ENCODE measurements at places on chromosomes 11 and 22.
A peak's percentile ranks its signal among the peaks of the same experiment; 100 is the strongest.

- ATAC-seq, result no peak
These were observed 106.4 kb downstream of the DSCAML1 start for GRCh38 chr11:117690484-117691217.

GRCh38 chr11:45518833-45519535 is 146.4 kb downstream of the CHST1 start:
- ATAC-seq, result no peak

GRCh38 chr11:26078231-26078821 is 253.6 kb upstream of the ANO3 start:
- ATAC-seq, result peak; percentile 43

GRCh38 chr11:2393111-2393868 is 7.3 kb upstream of the TSSC4 start:
- ATAC-seq, result no peak

DNA sequence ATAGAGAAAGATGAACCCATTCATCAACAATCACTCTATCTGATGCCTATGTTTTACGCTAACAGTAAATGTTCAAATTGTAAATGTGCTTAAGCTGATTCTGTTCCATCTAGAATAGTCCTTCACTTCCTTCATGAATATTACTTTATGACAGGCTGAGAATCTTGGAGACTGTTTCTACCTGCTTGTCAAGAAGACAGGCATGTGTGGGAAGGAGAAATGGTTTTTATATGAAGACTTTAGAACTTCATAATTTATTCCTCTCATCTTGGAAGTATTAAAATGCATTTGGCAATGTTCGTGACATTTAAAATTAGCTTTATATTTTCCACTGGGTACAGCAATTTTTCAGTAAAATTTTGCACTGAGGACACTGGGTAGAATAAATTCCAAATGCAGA is 41.0 kb downstream of the ELMOD1 start:
- no peak for ATAC-seq

DNA sequence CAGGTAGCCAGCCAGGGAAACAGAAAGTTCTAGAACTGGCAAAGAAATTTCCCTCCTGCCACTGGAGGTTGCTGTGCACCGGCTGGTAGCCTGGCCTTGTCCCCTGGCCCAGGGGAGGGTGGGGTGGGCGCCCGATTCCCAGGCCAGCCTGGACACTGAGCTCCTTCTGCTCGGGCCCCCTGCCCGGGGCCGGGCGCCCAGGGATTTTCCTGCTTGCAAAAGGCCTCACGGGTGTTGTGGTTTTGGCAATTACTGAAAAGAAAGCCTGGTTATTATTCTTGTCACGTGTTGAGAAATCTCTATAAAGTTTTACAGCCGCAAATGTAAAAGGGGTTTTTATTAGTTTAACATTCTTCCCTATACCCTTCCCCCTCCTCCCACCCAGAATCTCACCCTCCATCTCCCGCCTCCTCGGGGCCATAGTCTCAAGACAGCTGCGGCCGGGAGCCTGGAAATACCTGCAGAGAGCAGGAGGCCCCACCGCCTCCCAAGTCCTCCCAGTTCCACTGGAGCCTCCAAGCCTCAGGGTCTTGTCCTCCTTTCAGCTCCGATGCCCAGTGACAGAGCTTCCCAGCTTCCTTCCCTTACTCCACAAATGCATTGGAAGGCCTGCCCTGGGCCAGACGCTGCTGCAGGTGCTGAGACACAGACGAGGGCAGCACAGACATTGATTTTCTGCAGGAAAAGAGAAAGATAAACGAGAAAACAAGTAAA is 1515.6 kb downstream of the TBC1D22A start:
- ATAC-seq, result no peak

DNA sequence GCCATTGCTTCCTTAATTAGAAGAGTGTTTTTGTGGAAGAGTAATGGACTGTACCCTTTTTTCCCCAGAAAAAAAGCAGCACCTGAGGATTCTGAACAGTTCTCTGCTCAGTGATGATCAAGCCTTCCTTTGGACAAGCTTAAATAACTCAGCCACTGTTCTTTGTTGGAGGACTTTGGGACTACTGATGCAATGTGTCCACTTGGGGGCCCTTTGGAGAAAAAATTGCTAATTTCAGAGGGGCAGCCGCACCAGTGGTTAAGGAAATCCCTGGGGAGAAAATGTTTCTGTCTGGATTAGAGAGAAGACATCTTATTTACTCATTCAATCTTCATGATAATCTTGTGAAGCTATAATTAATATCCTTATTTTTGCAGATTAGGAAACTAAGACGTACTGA is 5.3 kb upstream of the KMT2A start:
- no peak for ATAC-seq

GRCh38 chr22:46754110-46754799 is 8.2 kb upstream of the TBC1D22A start:
- peak; percentile 95 for ATAC-seq

- no peak for ATAC-seq
These were observed 70.3 kb downstream of the TSPAN18 start for GRCh38 chr11:44797051-44797450.

GRCh38 chr11:8690374-8691342 is 8.1 kb downstream of the RPL27A start:
- no peak for ATAC-seq

Data from SK-N-SH treated with all-trans-retinoic acid at 6 μM for 48 hours (cell line).